Stimulated activated CD4-positive, alpha-beta T cell treated with anti-CD3 and anti-CD28 coated beads, Interleukin-15, amount 100 ng/mL, for 48 hours (primary cell): ENCODE measurements at places on chromosomes 6 and 20.

DNA sequence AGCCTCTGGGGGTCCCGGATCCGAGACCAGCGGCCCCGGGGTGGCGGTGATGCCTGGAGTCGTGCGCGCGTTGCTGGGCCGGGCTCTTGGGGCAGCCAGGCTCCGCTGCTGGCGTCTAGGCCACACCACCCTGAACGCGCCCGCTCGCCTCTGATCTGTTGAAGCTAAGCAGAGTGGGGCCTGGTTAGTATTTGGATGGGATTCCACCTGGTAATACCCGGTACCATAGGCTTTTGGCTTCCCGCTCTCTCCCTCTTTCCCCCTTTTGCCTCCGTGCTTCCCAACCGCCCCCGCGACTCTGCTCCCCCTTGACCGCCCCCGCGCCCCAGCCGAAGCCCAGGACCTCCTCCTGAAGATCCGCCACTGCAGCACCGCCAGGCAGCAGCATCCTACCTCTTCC, 1383.5 kb upstream of the DEFB115 start:
- DNase-seq, result peak; percentile 18

GRCh38 chr6:139219271-139219729, 72.5 kb downstream of the TXLNB start:
- DNase-seq, result peak; percentile 61

DNA sequence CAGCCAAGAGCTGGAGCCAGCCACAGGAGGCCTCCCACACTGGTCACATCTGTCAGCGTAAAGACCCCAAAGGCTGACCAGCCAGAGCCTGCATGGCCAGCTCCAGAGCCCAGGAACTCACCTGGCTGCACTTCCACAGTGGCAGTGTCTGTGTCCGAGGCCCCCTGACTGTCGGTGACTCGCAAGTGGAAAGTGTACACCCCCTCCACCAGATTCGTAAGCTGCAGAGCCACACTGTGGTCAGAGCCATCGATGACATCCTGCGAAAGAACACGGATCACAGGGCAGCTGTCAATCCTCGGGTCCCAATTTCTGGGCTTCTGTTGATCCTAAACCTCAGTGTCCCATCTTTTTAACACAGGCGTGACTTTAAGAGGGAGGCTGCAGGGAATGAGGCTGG, 69.3 kb downstream of the ALDH5A1 start:
- no peak for DNase-seq

- DNase-seq, result no peak
Observed at GRCh38 chr6:140050101-140050995, 675.9 kb upstream of the CITED2 start.

DNA sequence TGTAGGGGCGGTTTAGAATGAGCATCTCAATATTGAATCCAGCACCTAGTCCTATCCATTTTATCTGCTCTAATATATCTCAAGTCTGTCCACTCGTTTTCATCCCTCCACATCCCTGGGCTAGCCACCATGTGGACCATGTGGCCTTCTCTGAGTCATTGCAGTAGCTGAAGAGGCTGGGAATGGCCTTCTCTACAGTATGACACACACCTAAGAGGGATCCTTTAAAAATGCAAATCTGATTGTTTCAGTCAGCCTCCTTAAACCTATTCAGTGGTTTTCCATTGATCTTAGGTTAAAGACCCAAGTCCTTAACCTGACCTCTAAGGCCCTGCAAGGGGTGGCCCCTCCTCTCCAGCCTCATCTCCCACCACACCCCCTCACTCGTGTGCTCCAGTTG, 9.4 kb downstream of the RING1 start:
- DNase-seq, result no peak

DNA sequence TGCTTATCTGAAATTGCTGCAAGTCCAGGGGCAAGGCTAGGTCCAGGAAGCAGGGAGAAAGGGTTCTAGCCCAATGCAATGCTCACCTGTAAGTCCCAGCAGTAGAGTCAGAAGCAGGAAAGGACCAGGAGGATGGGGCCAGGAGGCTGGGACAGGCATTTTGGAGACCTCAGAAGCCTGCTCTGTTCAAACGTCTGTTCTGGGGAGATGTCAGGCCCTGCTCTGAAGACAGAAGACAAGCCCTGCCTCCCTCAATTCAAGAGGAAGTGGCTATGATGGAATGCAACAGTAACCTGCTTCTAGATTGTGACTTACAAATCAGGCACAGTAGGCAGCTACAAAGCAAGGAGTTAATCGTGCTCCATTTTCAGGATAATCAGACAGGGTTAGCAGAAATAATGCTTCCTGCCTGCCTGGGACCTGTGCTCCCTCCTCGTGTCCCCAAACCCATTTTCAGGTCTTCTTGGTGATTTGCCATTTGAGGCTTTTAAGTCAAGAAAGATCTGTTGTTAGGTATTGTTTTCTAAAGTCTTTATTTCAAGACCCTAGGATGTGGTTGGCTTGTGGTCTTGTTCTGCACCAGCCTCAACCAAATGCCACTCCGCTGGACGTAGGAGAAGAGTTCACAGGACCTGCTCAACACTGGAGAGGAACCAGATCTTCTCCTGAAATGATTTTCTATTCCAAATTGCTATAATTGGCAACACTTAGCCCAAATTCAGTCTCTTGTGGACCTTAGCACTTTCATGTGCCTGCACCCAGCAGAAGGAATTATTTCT, at the start of gene SIRPG:
Gene SIRPG (minus strand): TSS at position 224 of the 779 bp plus-strand sequence. CDS start 65 bp downstream, at position 159.
- DNase-seq, result no peak
